RPMI8226 (cell line): ENCODE measurements at places on chromosomes 2 and 18.

DNA sequence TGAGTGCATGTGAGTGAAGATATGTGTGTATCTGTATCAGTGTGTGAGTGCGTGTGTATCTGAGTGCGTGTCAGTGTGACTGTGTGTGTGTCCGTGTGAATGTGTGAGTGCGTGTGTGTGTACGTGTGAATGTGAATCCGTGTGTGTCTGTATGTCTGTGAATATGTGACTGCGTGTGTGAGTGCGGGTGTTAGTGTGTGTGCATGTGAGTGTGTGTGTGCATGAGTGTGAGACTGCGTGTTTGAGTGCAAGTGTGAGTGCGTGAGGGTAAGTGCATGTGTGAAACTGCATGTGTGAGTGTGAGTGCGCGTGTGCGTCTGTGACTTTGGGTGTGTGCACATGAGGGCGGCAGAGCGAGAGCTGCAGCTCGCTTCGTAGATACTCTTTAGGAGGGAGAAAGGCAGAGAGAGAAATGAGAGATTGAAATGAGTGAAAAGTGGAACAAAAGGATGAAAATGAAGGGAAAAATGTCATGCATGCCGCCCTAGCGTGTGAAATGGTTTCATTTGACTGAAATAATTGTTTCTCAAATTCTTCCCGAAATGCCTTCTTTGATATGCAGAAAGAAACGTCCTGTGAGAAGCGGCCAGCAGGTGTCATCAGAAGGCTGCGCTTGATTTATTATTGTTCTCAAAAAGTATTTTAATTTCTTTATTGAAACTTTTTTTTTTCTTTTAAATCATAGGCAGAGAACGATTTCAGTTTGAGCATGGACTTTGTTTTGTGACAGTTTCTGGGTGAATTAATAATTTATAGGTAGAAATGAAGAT is 25.6 kb downstream of the ZNF407 start:
- DNase-seq: peak; percentile 8

DNA sequence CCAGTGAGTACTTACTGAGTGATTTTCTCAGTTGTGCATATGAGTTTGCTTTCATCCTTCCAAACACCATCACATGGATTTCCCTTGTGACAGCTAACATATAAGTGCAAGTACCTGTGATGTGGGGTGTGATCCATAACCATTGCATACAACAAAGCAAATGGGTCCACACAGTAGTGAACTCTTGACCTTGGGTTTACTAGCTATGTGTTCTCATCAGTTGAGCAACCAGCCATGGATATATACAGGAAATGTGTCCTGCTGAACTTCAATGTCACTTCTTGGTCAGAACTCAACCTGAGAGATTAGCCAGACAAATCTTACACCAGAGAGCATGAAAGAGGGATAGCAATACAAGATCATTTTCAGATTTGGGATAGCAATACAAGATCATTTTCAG is 420.9 kb upstream of the KCNH7 start:
- DNase-seq: no peak

DNA sequence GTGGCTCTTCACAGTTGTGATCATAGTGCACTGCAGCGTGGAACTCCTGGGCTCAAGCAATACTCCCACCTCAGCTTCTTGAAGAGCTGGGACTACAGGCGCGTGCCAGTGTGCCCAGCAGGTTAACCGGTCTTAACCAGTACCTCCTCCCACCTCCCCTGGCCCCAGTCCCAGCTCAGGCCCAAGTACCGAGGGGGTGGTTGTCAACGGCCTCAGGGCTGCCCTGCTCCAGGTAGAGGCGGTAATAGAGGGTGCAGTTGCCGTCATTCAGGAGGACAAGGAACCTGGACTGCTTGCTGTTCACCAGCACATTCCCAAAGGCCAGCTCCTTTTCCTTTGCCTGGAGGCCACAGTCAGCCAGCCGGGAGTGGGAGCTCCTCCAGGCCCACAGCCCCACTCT is 19.7 kb downstream of the CFAP65 start:
- no peak for DNase-seq

- peak; percentile 10 for DNase-seq
Observed at GRCh38 chr2:238202326-238203093, 985 bp downstream of the ILKAP start.

DNA sequence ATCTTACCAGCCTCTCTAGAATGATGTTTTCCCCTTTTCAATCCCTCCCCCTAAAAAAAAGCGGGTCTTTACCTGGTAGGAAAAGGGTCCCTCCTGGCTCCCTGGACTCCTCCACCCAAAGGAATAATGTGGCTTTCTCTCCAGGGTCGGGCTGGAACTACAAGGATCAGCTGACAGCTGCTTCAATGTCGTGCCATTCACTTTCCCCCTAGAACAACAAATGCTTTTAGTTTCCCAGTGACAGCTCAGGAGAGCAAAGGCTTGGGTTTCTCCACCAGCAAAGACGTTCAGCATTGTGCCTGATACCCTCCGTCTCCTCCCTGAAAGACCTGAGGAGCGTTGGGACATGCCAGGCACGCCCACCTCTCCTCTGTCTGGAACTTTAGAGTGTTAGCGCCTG is 173.8 kb upstream of the SIX3 start:
- DNase-seq: no peak

GRCh38 chr18:61955644-61956043 is 62.8 kb upstream of the RNF152 start:
- DNase-seq: peak; percentile 66
